ENCODE measurements at places on chromosomes 5 and 9. TPM values are rescaled to one million over a fixed set of nuclear protein-coding genes. Genes with fewer than 3 reads are reported as not detected.

DNA sequence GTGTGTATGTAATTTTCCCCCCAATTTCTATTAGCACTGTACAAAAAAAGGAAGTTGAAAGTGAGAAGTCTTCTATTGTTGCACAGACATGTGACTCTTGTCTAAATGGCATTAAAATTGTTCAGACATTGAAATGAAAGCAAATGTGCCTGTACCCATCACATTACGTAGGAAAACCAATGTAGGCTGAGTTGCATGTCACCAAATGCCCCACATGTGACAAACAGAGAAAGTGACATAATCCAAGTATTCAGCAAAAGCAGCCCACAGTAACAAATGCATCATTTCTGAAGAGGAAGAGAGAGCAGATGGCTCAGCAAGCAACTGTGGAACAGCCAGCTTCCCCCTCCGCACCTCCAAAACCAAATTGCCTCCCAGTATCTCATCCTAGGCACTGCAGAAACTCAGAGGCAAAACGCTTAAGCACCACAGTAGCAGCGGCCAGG, 161.5 kb upstream of the NR4A3 start:
- DNase-seq: no peak

- DNase-seq: no peak
Observed at GRCh38 chr5:177449140-177450061, 2.8 kb downstream of the PRR7 start.

- DNase-seq: peak; percentile 52
Observed at GRCh38 chr5:72179028-72179815, 71.9 kb downstream of the MAP1B start.

DNA sequence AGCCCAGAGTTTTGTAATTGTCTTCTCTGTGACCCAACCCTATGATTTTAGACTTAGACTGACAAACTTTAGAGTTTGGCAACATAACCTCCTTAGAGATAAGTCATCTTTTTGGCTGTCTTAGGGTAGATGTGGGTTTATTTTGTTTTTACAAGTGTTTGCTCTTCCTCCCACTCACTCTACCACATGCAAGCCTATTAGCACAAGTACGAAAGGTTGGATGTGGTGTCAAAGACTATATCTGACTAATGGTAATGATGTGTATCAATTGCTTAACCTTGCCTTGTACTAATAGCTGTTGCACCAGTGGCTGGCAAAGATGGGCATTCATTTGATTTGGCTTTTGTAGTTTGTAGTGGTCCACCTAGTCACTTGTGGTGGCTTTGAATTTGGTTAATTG, 46.5 kb downstream of the SLC25A46 start:
- no peak for DNase-seq

The LHX6 gene
- polyA plus RNA-seq: 0.14 TPM

GRCh38 chr5:178940569-178941360, at the start of gene ZNF454:
TSS of gene ZNF454 (plus strand) at chr5:178941198. CDS start at chr5:178942792, 1,594 bp downstream.
- DNase-seq: no peak

DNA sequence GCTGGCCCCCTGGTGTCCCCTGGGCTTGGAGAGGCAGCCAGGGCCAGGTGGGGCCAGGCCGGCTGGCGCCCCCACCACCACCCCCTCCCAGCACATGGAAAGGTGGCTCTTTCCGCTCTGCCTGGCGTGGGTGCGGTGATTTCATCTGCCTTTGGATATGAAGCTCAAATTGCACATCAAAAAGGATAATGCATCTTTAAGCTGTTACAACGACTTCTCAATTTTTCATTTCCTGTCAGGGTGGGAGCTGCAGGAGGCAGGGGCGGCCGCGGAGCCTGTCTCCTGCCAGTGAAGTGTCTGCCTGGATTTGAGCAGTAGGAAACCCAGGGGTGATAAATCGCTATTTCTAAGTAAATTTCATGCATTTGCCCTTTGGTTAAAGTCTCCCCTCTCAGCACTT, 169.2 kb upstream of the MVB12B start:
- DNase-seq: no peak

GRCh38 chr5:141840280-141840812, 37.9 kb downstream of the PCDH1 start:
- DNase-seq: no peak

DNA sequence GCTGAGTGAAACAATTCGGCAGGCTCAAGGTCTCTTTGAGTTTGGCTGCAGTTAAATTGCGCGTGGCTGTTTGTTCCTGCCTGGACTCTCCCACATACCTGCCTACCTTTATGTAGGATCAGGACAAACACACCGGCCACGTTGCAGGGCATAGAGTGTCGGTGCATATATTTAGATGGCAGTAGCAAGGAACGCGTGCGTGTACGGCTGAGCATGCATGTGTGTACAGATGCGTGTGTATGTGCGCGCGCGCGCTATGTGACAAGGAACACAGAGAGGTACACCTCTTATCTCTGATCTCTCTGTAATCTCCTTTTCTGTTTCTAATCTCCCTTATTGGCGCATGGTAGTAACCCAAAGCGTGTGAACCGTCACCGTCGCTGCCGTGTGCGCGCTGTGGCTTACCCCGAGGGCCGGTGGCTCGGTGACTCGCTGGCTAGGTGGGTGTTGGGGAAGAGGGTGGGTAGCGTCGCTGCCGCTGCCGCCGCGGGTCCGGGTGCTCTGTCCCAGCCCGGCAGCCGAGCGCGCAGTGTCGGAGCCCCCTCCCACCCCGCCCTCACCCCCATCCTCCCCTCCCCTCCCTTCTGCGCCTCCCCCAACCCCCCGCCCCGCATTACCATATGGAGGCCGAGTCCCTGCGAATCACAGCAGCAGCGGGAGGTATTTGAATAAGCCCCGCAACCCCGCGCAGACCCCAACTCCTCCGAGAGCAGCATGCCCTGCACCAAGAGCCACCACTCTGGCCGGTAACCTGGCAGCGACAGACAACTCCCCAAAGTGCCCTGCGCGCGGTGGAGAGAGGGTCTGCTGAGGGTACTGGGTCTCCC, 204.8 kb downstream of the MEF2C start:
- DNase-seq: no peak

GRCh38 chr9:35203528-35203927, 41.7 kb downstream of the UNC13B start:
- no peak for DNase-seq

The FGD3 gene
- 0.18 TPM for polyA plus RNA-seq

DNA sequence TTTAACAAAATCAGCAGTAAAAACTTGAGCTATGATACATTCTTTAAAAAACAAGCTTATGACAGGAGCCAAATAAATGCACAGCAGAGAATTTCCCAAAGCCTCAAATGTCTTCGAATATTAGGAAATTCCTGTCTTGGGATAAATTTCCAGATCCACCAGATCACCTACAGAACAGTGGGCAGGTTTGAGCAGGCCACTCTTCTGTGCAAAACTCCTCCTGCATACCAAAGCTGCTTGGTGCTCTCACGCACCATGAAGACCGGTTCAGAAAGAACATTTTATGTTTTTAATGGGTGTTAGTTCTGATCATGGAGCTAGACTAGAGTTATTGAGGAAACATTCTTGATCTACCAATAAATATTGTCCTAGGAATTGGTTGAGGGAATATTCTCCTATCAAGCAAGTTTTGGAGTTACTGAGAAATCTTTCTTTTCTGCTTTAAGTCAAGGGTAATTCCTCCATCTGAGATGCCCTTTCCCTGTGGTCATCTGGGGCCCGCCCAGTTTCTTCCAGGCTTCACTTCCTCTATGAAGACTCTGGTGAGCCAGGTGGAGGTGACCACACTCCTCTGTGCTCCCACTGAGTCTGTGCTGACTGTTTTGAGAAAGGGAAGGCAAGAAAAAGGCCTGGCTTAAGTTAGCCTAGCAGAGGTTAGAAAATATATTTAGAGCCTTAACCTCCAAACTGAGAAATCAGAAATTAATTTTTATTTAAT, 17.9 kb downstream of the TNFSF15 start:
- DNase-seq: no peak

GRCh38 chr5:113172231-113172826, 195.7 kb downstream of the DCP2 start:
- DNase-seq: no peak

DNA sequence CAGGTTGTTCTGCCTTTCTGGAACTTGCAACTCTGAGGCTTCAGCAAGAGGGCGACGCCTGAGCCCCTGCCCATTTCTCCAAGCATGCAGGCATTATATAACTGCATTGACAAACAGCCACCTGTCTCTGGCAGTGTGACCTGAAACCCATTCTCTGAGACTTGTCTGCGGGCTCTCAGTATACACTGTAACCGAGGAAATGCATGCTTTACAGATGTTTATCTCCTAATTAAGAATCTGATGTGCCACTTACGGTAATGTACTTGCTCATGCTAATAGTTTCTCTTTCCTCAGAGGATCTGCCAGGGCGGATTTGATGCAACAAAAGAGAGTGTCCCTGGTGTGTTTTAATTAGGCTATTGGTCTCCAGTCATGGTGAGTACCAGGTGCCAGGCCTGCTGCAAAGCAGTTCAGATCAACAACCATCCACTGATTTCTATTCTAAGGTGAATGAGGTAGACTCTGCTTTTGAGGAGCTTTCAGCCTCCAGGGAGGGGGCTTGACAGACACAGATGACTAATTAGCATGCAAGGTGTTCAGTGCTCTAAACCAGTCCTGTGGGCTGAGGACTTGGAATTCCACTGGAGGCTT, 593.7 kb upstream of the KLF4 start:
- DNase-seq: no peak

- DNase-seq: peak; percentile 62
Observed at GRCh38 chr9:69421908-69422801, 97.1 kb downstream of the ENTREP1 start.

The SARDH gene
- polyA plus RNA-seq: not detected

GRCh38 chr9:131862261-131862660, 122.4 kb upstream of the RAPGEF1 start:
- no peak for DNase-seq

GRCh38 chr5:77936365-77936693, 160.2 kb upstream of the TBCA start:
- DNase-seq: no peak

DNA sequence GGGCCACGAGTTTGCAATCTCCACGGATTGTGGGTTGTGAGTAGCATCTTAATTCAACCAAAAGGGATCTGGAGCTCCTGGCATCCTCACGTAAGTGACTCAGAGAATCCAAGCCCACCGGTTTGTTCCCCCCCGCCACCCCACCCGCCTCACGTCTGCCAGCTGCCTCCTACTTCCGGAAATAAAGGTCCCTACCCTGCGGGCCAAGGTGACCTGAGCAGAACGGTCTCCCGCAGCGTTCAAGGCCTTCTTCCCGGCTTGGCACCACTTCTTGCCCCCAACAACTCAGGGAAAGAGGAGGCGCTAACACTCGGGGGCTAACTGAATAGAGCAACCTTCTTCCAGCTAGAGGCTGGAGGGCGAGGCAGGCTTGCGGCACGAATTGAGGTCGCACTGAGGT, 8.8 kb upstream of the GPRIN1 start:
- DNase-seq: no peak

DNA sequence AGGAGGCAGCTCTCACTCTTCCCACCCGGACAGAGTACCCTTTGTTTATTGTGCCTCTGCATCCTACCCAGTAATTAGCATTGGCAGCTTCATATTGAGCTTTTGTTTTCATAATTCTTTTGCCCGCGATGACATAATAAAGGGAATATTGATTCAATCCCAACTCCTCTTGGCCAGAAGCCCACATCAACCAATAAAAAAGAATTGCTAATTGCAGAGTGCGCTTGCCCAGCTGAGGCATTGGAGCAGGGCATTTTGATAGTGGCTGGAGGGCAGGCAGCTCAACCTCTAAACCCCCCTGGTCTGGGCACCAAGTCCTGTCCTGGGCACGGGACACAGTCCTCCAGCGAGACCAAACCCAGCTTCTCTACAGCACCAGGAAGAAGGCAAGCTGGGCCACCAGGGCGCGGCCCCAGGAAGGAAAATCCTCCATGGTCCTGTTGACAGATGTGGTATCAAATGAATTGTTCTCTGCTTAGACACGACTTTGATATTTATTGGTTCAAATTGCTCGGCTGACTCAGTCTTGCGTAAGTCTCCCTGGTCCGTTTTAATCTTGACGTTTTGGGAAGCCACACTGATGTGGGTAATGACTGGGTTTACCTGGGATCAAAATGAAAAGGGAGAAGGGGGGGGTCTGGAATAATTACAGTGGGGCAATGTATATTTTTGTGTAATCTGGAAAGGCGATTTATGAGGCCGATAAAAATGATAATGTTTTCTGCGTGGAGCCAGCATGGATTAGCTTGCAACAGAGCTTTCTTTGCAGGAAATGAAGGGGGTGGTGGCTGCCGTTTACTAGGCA, 220.7 kb upstream of the MSX2 start:
- DNase-seq: peak; percentile 37

DNA sequence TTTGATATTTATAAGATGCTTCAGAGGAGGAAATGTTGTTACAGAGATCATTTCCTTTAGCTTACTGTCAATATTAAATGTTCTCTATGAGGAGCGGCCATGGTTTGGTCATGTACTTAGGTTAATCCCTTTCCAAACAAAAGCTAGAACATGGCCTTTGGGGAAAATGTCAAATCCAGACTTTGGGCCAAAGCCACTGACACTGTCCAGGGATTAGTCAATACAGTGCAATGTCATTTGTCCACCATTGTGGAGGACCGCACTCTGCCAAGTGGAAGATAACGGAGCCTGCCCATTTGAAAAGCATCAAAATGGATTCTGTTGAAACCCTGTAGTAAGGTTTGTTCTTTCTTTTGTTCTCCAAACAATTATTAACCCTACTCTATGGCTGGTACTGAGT, 50.1 kb downstream of the FRMPD1 start:
- DNase-seq: no peak

DNA sequence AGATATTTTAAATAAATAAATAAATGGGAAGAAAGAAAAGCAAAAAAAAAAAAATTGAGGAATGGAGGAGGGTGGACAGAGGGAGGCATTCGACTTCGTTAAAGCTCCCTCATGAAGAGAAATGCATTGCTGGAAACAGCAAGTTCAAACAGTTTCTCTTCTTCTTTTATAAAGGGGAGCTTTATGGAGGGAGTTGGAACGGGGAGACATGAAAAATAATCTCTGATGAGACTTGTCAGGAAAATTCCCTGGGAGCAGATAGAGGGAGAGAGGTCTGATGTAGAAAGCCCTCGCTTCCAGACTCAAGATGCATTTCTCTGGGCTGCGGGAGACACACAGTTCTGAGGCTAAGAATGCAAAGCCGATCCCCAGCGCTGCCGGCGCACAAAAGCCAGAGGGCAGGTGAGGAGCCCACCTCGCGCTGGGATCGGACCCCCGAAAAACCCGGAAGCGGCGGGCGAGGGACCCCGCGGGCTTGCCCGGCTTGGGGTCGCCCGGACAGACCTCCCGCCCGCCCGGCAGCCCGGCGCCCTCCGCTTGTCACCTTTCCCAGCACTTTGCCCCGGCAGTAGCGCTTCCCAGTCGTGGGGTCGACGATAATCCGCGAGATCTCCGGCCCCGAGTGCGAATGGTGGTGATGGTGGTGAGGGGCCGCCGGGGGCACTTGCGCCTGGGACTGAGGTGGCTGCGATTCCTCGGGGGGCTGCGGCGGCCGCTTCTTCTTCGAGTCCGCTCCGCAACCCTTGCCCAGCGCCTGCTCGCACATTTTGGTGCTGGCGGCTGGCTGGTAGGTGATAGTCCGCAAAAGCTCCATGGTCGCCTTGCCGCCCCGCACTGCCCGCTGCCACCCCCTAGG, 512 bp downstream of the PLK2 start:
- DNase-seq: peak; percentile 21

- DNase-seq: no peak
Observed at GRCh38 chr5:101675510-101676219, 620.4 kb downstream of the SLCO4C1 start.
